GM12864 (cell line): ENCODE measurements at places on chromosomes 2 and 18.
A peak's percentile ranks its signal among the peaks of the same experiment; 100 is the strongest.

DNA sequence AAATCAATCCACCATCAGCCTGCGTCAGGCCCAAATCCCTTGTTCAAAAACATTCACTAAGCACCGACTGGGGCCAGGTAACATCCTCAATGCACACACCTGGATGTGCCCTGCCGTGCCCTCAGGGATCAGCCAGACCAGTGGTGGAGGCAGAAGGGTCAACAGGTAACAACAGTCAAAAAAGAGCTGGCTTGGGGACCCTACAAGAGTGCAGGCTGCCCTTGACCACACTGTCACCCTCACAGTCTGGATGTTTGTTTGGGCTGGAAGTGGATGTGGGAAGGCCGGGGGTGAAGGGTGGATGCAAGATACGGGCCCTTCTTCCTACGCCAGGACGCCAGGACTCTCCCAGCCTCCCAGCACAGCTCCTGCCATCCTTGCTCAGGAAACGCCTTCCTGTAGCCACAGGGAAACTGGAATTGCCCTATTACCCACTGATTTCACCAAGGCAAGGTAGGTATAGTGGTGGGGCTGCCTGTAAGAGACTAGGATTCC, 2.7 kb downstream of the BIN1 start:
- no peak for DNase-seq

DNA sequence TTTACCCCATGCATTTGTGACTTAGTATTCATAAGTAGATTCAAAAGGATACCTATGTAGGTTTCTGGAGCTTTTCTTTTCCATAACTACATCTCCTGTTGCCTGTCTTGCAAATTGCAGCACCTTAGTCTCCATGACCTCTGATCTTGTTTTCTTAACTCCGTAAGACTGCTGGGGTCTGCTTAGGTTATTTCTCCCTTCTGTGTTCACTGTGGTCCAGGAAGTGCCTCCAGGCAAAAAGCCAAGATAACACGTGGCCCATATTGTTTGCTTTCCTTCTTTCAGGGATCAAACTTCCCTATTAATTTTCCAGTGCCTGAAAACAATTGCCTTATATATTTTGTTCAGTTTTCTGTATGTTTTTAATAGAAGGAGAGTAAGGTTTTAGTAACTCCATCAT, 86.4 kb downstream of the GCA start:
- no peak for DNase-seq

- no peak for DNase-seq
These were observed 9.6 kb downstream of the RPL37A start for GRCh38 chr2:216508229-216508628.

GRCh38 chr2:190180313-190181122, 118.0 kb upstream of the MSTN start:
- DNase-seq = peak; percentile 43

GRCh38 chr2:232214053-232214452, 164.5 kb upstream of the ALPP start:
- DNase-seq = no peak

- no peak for DNase-seq
These were observed 131.6 kb downstream of the BCL2 start for GRCh38 chr18:63187791-63188460.
